Stimulated activated CD8-positive, alpha-beta memory T cell treated with anti-CD3 and anti-CD28 coated beads, Interleukin-7, amount 100 ng/mL, for 4 hours (primary cell): ENCODE measurements at places on chromosomes 1 and 21.

GRCh38 chr1:214026985-214027384 is 39.2 kb downstream of the PROX1 start:
- DNase-seq, result no peak

DNA sequence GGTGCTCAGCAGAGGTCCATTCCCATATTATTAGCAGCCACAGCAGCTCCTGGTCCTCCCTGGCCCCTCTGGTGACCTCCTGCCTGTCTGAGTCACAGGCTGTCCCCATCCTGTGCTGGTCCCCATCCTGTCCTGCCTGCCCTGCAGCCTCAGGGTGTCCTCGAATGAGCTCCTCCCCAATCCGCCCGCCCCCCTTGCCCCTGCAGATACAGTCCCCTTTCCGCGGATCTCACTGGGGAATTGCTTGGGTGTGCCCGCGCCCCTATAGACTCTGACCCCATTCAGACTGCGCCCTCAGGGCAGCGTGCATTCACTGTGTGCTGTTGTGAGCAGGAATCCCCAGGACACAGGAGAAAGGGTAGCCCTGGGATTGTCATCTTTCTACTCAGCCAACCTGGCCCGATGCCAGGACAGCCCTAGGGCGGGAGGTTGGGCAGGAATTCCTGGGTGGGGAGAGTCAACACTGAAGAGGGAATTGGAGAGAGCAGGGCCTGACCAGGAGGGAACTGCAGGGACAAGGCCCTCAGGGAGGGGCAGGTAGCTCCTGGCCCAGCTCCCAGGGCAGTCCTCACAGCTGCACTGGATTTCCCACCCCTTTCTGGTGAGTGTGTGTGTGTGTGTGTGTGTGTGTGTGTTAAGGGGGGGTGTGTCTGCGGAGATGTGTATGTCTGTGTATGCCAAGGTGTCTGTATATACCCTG is 1.1 kb upstream of the GUCA2A start:
- DNase-seq, result no peak

DNA sequence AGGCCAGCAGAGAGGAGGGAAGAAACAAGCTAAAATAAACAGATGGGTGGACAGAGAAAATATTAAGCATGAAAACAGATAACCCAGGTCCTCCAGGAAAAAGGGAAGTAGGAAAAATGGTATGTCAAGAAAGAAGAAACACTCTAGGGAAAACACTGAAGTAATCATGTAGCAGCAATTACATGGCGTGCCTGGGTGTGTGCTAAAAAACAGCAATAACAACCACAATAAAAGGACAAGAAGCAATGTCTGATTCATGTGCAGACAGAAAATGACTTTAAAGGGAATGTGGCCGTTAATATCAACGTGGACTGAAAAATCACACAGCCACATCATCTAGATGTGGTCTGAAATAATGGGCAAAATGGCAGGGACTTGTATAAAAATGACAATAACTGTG is 369.7 kb downstream of the PTBP2 start:
- no peak for DNase-seq

GRCh38 chr1:209015092-209015491 is 568.4 kb upstream of the CAMK1G start:
- DNase-seq, result no peak

DNA sequence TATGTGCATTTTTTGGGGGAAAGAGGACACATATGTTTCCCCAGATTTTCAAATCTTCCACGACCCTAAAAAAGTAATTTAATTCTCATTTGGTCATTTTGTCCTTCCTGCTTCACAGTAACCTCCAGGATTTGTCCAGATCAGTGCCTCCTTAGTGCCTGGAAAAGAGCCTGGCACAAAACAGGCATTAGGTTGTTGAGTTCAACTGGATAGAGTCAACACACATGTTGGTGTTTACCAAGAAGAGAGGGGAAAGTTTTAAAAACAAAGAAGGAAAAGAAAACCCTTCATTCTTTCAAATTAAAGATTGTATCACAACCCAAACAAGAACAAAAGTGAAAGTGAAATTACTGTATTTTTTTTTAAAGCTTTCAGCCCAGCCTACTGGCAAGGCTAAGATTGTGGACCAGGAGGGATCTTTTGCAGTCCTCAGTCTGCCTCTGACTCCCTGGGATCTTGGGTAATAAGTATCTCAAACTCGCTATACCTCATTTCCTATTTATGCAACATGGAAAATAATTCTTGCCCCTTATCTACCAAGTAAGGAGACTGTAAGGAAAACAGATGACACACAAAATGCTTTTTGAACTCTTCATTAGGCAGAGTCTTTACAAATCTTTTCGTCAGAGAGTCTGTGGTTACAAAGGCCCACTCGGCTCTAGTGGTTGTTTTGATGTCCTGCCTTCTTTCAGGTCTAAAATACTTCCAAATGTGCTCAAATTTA is 57.8 kb downstream of the ZNF281 start:
- DNase-seq, result no peak

DNA sequence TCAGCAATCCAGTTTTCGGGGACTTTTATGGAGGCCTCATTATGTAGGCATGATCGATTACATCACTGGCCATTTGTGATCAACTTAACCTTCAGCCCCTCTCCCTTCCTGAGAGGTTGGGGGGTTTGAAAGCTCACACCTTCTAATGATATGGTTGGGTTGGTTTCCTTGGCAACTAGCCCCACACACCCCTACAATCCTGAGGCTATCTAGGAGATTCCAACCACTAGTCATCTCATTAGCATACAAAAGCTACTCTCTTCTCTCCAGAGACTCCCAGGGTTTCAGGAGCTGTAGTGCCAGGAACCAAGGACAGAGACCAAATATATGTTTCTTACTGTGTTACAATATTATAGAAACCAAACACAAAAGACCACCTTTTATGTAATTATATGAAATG is 35.2 kb upstream of the ZNF326 start:
- no peak for DNase-seq

- no peak for DNase-seq
Measured at GRCh38 chr1:15029786-15030185, 123.8 kb upstream of the TMEM51 start.

DNA sequence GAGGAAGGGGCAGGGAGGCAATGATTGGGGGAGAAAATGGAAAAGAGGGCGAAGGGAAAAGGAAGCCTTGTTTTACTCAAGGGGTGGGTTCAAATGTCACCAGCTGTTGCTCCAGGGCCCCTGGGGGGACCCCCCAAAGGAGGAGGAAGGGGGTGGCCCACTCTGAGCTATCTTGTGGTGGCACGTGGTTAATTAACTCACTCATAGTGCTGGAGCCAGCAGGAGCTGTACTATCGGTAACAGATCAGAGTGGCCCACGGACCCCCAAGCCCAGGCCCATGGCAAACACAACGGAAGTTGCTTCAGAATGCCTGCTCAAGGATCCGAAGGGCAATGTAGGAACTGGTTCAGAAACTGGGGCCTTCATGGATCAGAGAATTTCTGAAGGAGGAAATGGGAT is 7.2 kb downstream of the TFF2 start:
- no peak for DNase-seq

- DNase-seq, result no peak
Measured at GRCh38 chr1:229508823-229509337, 739 bp upstream of the NUP133 start.

- no peak for DNase-seq
Measured at GRCh38 chr1:172929006-172929405, 121.7 kb downstream of the TNFSF18 start.

- no peak for DNase-seq
Measured at GRCh38 chr1:1290238-1290731, 10.0 kb downstream of the SCNN1D start.

DNA sequence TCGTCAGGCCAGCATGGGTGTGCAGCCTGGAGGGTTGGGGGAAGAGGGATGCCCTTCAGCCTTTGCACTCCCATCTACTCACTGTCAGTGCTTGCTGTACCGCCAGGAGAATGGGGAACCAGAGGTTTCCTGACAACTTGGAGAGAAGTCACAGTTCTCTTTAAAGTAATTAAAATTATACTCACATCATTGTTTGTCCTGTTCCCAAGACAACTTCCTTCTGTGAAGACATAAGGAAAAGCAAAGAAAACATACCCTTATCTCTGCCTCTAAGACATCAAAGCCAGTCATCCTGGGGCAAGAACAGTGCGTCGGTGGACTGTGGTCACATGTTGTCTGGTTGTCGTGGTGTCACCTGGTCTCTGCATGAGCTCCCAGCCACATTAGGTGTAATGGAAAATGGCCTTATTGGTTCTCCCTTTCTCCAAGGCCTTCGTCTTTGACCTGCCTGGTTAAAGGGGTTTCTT is 17.6 kb downstream of the TRAF5 start:
- DNase-seq, result no peak

GRCh38 chr1:19850214-19850613 is 32.0 kb upstream of the OTUD3 start:
- no peak for DNase-seq
